ENCODE measurements at places on chromosomes 11 and 22.

- DNase-seq = no peak
These were observed 16.0 kb downstream of the PIM3 start for GRCh38 chr22:49976439-49977175.

GRCh38 chr11:64667154-64667745, 55.7 kb downstream of the NRXN2 start:
- no peak for DNase-seq

GRCh38 chr11:109756521-109756920, 334.5 kb downstream of the C11orf87 start:
- no peak for DNase-seq

DNA sequence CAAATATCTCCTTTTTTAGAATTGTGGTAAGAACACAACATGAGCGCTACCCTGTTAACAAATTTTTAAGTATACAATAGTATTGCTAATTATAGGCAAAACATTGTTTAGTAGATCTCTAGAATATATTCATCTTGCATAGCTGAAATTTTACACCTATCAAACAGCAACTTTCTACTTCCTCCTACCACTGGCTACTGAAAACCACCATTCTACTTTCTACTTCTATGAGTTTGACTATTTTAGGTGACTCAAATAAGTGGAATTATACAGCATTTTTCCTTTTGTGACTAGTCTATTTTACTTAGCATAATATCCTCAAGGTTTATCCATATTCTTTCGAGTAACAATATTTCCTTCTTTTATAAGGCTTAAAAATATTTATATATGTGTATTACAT, 128.4 kb downstream of the FAM76B start:
- DNase-seq = no peak

- DNase-seq = no peak
These were observed 2.8 kb upstream of the SYTL2 start for GRCh38 chr11:85813721-85814120.

GRCh38 chr11:114651145-114651718, 27.1 kb upstream of the NXPE2 start:
- DNase-seq = no peak

- no peak for DNase-seq
These were observed 1.6 kb upstream of the TMPRSS13 start for GRCh38 chr11:117930668-117931330.

DNA sequence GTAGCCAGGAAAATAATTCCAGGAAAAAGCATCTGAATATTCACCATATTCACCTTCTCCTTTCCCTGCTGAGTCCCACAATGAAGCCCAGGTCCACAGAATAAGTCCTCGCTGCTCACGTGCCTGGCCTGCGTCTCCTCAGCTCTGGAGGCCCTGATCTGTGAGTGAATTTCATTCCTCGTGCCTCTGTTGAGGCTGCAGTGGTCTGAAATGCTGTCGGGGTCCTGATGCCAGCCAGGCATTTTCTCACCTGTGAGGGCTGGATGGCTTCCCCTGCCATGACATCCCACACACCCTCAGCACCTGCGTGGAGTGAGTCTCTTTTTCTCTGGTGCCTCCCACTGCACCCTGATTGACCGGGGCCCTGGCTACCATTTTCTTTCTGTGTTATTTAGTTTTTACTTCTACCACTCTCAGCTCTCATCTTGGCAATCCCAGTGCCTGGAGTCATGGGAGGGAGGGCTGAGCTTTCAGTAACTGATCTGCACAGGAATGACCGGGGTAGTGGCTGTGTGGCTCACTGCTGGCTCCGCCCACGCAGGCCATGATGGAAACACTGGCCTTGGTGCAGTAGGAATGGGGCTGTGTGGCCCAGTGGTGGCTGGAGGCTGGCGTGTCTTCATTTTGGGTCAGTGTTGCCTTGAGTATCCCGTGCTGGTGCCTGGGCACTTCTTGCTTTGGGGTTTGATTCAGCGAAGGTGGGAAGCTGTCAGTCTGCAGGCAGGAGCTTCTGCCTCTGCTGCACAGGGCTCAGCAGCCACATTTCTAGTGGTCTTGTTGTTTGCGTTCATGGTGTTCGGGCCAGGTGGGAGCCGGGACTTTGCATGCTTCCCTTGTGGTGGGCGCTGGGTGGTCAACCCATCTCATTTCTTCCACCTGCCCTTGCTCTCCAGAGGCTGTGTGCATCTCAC, 807.2 kb downstream of the TBC1D22A start:
- DNase-seq = no peak

- no peak for DNase-seq
These were observed 90.7 kb downstream of the ETS1 start for GRCh38 chr11:128496692-128497060.

DNA sequence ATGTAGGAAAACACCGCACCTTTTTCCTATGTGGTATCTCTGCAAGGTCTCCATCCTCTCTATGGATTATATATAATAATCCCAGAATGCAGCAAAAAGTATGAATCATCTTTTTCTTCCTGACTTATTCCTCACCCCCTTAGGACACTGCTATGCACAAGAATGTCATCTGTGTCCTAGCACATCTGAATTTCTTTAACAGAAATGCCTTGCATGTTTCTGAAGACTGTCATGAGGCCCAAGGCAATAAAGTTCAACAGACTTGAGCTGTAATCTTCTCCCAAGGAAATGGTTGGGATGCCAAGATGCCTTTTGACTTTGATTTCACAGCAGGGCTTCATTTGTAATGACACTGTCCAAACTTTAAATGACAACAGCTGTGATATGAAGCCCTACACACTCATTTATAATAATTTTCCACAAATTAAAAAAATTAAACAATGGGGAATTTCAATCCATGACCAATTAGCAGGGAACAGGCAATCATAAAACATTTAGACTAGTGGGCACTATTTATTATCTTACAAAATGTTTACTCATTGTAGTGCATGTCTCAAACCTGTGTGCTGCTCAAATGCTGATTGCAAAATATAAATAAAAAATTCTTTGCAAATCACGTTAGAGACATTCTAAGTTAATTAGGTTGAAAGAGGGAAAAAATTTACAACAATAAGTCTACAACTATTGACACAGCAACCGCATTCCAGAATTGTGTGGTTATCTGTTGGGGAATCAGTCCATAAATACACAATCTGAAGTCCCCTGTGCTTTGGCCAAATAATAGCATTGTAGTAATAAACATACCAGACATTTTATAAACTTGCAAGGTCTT, 242.3 kb downstream of the SWAP70 start:
- no peak for DNase-seq

DNA sequence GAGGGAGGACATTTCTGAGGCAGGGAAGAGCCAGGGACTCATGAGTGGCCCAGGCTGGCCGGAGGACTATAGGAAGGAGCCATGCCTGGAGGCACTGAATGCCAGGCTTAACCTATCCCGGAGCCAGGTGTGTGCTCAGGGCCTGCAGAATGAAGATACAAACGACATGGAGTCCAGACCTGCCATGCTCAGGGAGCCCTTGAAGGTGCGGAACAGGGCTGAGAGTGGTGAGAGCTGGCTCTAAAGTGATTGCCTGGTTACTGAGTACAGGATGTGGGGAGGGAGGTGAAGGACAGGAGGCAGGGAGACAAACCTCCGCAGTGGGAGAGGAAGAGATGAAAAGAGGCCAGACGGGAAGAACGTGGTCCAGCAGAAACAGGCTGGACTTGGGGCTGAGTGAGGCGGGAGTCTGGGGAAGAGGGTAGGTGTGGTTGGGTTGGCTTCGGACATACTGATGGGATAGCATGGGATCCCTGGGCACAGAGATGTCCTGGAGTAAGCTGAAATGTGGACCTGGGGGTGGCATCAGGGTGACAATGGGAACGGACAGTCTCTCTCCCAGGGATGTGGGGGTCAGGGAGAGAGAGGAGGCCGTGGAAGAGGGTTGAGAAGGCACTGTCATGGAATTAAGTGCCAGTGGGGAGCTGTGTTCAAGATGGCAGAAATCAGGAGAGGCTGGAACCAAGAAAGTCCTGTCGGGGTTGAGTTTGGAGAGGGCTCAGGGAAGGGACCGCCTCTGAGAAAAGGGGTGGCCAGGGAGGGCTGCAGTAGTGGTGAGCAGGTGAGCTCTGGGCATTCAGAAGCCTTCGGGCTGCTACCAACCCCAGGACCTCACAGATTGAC, 1.5 kb upstream of the ANKRD13D start:
- DNase-seq = no peak

- DNase-seq = no peak
These were observed 75.4 kb downstream of the ZBTB16 start for GRCh38 chr11:114134870-114135269.

DNA sequence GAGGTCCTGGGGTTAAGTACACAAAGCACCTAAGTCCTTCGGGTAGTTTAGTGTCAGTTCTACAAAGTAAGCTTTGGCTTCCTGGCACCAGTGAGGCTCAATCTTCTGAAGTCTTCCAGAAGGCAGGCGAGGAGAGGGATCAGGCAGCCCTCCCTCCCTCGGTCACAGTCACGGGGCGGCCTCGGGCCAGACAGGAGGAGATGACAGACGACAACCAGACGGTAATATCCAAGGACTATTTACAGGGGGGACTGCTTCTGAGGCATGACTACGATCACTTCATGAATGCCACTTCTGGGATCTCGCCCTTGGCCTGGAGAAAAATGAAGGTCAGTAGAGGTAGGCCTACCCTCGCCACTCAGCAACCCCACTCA, 383 bp upstream of the TMEM223 start:
- no peak for DNase-seq

GRCh38 chr11:441418-442274, at the start of gene ANO9:
Gene ANO9 (minus strand): TSS chr11:442011. CDS start chr11:441926, 85 bp downstream.
- DNase-seq = no peak

- DNase-seq = no peak
These were observed 725.0 kb downstream of the ETS1 start for GRCh38 chr11:127862406-127862805.

DNA sequence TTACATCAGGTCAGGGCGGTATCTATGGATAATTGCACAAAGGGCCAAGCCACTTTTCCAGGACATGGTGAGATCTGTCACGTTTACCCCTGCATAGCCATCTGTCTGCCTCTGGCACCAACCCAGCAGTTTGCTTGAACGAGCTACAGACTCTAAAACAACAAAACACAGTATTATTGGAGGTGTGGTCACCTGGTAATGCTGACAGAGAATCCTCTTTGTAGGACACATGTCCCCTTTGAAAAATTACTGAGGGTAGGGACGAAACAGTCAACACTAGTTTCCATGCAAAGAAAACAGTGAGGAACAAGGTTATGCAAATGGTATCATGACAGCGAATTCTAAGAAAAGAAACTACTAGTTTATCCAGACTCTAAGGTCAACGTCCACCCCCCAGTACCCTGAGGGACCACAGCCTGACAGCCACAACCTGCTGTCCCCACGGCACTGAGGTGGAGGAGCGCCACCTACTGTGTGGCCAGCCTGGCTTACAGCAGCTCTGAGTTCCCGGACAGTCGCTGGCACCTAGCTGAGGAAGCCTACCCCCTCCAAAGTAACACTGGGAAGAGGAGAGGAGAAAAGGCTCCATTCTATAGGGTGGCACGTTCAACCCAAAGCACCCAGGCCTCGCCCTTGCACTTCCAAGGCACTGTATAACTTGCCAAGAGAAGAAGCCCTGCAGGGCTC, 117.4 kb upstream of the BID start:
- DNase-seq = no peak

DNA sequence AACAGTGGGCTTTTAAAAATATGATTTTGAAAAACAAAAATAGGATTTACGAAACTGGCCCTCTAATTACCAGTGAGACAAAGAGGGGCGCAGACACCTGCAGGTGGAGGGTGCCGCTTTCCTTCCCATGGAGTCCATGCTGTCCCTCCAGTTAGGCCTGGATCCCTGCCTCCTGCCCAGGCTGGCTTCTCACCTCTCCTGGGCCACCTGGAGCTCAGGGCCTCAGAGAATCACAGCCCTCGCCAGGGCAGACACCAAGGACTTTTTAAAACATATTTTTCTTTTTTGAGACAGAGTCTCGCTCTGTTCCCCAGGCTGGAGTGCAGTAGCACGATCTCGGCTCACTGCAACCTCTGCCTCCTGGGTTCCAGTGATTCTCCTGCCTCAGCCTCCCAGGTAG, 1437.2 kb downstream of the TBC1D22A start:
- no peak for DNase-seq

DNA sequence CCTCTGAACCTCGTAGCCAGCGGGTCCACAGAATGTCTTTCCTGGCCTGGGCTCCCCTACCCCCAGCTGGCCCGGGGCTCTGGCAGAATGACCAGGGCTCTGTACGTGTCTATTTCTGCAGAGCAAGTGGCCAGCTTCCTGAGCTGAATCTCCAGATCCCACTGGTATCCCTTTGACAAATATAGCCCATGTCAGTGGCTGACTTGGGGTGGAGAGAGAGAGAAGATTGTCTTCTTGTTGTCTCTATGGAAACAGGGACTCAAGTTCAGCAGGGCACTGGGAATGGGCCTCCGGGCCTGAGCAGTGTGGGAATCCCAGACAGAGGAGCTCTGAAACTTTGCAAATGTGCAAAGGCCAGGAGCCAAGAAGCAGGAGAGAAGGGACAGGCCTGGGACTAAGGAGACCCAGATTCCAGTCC, 33.9 kb downstream of the ANO1 start:
- no peak for DNase-seq

Measured in stimulated activated CD4-positive, alpha-beta T cell treated with anti-CD3 and anti-CD28 coated beads, Interleukin-1b, Interleukin-23, amount 100 ng/mL, for 1 hour (primary cell).